Brain microvascular endothelial cell (primary cell): ENCODE measurements at places on chromosomes 13 and 19.
A peak's percentile ranks its signal among the peaks of the same experiment; 100 is the strongest.

GRCh38 chr13:76349700-76350099 lies 536.5 kb downstream of the KCTD12 start:
- DNase-seq, result peak; percentile 12

GRCh38 chr13:27200413-27201070 lies 28.9 kb upstream of the USP12 start:
- no peak for DNase-seq

- DNase-seq, result no peak
Observed at GRCh38 chr13:95723438-95723837, 46.5 kb downstream of the DNAJC3 start.

- DNase-seq, result no peak
Observed at GRCh38 chr13:110600261-110600819, 15.0 kb upstream of the NAXD start.

- DNase-seq, result no peak
Observed at GRCh38 chr13:74101436-74101835, 32.8 kb downstream of the KLF12 start.

DNA sequence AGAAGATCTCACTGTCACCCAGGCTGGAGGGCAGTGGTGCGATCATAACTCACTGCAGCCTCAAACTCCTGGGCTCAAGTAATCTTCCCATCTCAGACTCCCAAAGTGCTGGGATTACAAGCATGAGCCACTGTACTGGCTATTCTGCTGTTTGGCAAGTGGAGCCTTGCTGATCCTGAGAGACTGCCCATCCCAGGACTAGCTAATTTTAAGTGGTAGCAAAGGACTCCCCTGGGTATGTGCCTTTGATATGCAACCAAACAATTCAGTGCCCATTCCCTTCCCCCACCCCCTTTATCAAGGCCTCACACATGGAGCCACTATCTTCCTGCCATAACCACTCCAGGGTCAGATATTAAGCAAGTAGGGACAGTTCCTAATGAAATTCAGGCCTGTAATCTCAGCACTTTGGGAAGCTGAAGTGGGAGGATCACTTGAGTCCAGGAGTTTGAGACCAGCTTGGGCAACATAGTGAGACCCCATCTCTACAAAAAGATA lies 17.0 kb upstream of the ZNF460 start:
- DNase-seq, result no peak

GRCh38 chr19:38265213-38265861 lies 964 bp downstream of the SPINT2 start:
- DNase-seq, result no peak

GRCh38 chr13:76129305-76130000 lies 493.3 kb downstream of the LMO7 start:
- no peak for DNase-seq

DNA sequence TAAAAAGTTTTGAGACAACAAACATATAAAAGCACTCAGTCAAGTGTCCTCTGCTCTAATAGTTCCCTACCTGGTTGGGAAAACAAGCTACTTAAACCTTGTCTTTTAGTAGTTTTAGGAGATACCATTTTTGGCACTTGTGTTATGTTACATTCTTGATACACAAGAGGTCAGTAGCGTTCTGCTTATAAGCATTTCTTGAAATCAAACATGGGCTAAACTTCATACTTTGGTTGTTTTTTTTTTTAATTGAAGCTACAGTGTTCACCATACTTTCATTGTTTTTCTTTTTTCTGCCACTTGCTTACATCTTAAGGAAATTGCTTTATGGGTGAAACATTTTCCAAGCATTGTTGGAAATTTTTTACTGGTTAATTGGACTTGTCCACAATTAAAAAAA lies 12.9 kb downstream of the NHLRC3 start:
- no peak for DNase-seq

DNA sequence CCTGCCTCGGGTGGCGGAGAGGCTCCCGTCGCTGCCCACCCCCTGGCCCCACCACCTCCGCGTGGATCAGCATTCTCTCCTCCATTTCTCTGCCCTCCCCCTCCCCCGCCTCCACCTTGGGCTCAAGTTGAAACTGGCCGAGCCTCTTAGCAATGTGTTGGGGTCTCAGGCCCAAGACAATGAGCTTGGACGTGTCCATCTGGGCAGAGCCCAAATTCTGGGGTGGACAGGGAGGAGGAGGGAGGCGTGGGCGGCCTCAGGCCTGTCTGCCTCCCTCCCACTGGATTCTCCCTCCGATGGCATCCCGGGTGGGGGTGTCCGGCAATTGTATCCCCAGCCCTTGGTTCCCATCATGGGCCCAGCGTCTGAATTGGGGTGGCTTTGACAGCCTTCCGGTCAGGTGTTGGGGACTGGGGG lies 1.2 kb downstream of the CELF5 start:
- no peak for DNase-seq

DNA sequence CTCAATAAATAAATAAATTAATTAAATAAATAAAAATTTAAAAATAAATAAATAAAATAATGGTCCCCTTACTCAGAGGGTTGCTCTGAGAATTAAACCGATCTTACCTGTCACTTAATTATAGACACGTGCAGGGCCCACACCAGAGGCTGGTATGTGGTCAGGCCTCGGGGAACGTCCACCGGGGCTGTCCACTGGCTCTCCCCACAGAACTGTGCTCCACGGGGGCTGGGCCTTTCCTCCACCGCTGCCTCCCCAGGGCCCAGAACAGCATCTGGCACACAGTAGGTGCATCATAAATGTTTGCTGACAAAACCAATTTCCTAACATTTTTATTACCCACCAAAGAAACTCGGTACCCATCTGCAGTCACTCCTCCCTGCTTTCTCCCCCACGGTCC lies 69.2 kb downstream of the CEBPG start:
- no peak for DNase-seq

- DNase-seq, result no peak
Observed at GRCh38 chr13:108528303-108528702, 101.1 kb upstream of the MYO16 start.

DNA sequence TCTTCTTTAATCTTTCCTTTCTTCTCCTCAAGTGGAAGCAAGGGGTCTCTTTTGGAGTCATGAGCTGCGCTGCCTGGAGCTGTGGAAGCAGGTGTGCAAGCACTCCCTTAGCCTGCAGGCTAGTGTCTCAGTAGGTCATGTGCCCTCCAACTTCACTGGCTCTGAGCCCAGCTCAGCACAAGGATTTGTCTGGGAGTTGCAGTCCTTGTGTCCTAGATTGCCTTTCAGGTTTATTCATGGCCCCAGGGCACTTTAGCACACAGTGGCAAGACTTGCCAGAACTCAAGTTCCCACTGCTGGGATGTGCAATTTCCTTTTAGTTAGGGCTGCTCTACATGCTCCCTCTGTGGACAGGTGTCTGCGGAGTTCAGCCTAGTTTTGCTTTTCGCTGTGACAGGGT lies 211.7 kb downstream of the LIG4 start:
- no peak for DNase-seq

- peak; percentile 4 for DNase-seq
Observed at GRCh38 chr13:84934911-84935310, 864.3 kb downstream of the SLITRK6 start.

GRCh38 chr19:17296273-17296672 lies 7.0 kb downstream of the ABHD8 start:
- DNase-seq, result peak; percentile 38

GRCh38 chr13:44785401-44785800 lies 203.9 kb downstream of the NUFIP1 start:
- DNase-seq, result no peak

- DNase-seq, result no peak
Observed at GRCh38 chr13:80256352-80256932, 84.5 kb downstream of the SPRY2 start.

- no peak for DNase-seq
Observed at GRCh38 chr13:42973581-42973980, 18.5 kb downstream of the EPSTI1 start.

DNA sequence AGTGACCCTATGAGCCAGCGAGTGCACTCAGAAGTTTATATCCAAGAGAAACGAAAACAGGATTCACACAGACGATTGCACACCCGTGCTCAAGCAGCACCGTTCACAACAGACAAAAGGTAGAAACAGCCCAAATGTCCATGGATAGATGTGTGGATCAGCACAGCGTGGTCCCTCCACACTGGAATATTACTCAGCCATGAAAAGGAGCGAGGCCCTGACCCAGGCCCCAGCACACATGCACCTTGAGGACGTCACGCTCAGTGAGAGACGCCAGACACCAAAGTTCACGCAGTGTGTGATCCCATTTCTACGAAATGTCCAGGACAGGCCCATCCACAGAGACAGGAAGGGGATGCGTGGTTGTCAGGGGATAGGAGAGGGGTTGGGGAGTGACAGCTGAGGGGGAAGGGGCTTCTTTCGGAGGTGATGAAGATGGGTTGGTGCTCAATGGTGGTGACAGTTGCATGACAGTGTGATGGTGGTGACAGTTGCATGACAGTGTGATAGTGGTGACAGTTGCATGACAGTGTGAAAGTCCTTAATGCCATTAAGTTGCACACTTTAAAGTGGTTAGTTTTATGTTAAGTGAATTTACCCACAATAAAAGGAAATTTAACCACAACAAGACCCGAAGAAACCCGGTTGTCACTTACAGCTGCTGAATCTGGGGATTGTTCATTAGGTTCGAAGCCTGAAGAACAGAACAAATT lies 18.9 kb upstream of the SLC39A3 start:
- DNase-seq, result no peak

- no peak for DNase-seq
Observed at GRCh38 chr19:31232180-31232579, 117.1 kb downstream of the TSHZ3 start.

DNA sequence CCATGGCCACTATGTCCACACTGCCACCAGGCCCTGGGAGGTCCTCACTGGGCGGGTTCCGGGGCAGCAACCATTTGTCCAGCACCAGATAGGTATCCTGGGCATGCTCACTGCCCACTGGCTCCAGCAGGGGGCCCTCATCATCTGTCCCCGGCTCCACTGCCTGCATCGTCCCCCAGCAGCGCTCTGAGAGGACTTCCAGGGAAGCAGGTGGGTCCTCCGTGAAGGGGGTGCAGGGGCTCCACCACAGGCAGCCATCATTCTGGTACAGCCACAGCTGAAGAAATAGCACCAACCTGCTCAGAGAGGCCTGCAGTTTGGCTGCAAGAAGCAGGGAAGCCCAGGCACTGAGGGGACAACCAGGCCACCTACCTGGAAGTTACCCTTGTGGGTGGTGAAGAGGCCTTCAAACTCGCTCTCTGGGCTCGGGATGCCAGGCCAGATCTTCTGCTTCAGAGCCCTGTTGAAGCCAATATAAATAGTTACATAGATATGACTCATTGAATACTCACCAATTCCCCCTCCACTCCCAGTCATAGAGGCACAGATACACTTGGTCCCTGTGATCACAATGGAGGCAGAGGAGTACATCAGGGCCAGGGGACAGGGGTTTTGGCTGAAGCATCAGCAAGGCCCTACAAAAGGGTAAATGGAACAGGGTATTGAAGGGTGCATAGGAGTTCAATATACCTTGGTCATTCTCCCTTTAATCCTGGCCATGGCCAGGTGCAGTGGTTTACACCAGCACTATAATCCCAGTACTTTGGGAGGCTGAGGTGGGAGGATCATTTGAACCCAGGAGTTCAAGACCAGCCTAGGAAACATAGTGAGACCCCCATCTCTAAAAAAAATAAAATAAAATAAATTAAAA lies 4.1 kb downstream of the SWSAP1 start:
- DNase-seq, result peak; percentile 73

- DNase-seq, result no peak
Observed at GRCh38 chr13:76643596-76643995, 242.6 kb downstream of the KCTD12 start.

GRCh38 chr13:25733696-25734435 lies 317.9 kb downstream of the SHISA2 start:
- DNase-seq, result no peak

- no peak for DNase-seq
Observed at GRCh38 chr13:29980339-29980738, 129.9 kb upstream of the UBL3 start.

GRCh38 chr19:38033658-38034491 lies 126.9 kb downstream of the SIPA1L3 start:
- DNase-seq, result no peak

DNA sequence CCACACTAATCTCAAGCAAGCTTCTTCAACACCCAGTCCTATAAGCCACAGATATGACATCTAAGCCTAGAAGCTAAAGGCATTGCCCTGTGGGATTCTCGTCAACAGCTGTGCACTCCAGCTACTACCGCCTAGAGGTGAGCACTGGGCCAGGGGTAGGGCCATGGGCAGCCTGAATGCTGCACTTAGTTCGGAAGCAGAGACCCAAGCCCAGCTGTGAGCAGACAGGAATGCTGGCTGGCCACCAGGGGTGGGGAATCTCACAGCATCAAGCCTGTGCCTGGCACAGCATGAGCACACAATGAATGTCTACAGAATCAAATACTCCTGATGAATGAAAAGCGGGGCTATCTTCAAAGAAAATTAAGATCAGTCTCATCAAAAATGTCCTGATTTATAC lies 167.5 kb upstream of the UBL3 start:
- no peak for DNase-seq

- DNase-seq, result no peak
Observed at GRCh38 chr19:8221161-8221560, 12.0 kb downstream of the CERS4 start.

- no peak for DNase-seq
Observed at GRCh38 chr19:46484656-46485055, 11.0 kb downstream of the PNMA8B start.

DNA sequence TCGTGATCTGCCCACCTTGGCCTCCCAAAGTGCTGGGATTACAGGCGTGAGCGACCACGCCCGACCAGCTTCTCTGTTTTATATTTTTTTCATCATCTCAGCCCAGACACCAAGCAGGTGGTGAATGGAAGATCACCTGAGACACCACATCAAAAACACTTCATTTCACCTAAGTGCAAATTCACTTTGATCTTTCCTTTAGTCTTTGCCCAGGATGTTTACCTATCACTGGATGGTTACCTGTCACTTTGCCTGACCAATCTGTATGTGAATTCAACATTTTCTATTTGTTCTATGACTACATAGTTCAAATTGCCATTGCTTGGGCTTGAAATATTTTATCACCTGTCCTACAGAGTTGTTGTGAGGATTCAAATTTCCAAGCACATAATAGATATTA lies 65.7 kb downstream of the PAN3 start:
- no peak for DNase-seq

- no peak for DNase-seq
Observed at GRCh38 chr19:13506471-13506820, at the start of gene CACNA1A. TSS of gene CACNA1A (minus strand) at chr19:13506479. CDS start at chr19:13506224, 255 bp downstream.

GRCh38 chr19:44741841-44742329 lies 6.6 kb upstream of the BCL3 start:
- DNase-seq, result peak; percentile 98

DNA sequence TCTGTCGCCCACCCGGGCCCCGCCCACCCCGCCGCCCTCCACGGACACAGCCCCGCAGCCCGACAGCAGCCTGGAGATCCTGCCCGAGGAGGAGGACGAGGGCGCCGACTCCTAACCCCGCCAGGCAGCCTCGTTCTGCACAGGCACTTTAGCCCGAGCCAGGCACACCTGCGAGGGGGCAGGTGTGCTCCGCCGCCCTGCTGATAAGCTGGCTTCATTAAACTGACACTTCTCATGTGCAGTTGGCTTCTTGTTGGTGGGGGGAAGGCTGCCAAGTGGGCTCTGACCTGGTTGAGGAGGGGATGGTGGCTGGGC lies 8.2 kb downstream of the IL4I1 start:
- no peak for DNase-seq
